ENCODE measurements at places on chromosomes 3 and 15.

GRCh38 chr3:42581709-42582473, at the start of gene SEC22C:
Gene SEC22C (minus strand): TSS chr3:42581967. CDS start chr3:42569046, 12,921 bp downstream.
- peak; percentile 96 for DNase-seq
- peaks cover 4% of the 10 kb centered on the region for H3K36me3 ChIP-seq
- peak within 1 kb of the TSS; percentile 88 for H3K4me3 ChIP-seq

GRCh38 chr15:58541410-58542087, 109.8 kb downstream of the LIPC start:
- H3K36me3 ChIP-seq = no peaks in the 10 kb centered on the region
- no peak overlapping the region for H3K4me3 ChIP-seq

GRCh38 chr3:160224811-160225175, 429 bp upstream of the C3orf80 start:
- DNase-seq = no peak
- no peaks in the 10 kb centered on the region for H3K36me3 ChIP-seq
- peaks cover 38% of the 10 kb centered on the region for H3K27me3 ChIP-seq
- H3K27ac ChIP-seq = no peak overlapping the region

DNA sequence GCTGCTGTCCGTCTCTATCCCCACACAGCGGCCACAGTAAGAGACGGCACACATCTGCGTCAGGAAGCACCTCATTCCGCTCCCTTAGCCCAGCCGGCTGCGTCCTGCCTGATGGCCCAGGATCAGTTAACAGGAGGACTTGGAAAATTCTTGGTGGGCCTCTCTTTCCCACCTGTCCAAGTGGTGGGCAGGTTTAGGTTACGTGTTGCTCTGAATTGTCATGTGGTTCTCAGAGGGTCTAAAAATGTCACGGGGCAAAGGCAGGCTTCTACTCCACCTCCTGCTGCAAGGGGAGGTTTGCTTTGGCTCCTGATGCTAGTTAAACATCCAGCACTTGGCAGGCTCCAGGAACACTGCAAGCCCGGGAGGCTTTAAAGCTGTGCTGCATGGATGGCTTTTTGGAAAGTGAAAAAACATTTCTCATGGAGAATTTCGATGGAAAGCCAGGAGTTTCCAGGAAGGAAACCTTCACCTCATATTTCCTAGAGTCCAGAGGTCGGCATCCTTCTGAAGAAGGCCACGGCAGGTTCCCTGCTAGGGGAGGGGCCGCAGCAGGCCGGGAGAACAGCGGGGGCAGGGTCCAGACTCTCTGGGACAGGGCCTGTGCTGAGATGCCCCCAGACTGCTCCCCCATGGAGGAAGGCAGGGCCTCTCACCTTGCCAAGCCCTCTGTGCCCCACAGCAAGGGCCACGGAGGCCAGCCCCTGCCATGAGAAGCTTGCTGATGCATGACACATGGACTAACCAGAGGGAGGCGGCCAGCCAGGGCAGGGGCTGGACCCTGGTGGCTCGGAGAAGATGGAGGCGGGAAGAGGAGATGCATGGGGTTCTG, 10.8 kb downstream of the CTSH start:
- DNase-seq = no peak
- H3K4me3 ChIP-seq = no peak overlapping the region
- no peaks in the 10 kb centered on the region for H3K36me3 ChIP-seq

GRCh38 chr15:60773901-60774300, 295.0 kb upstream of the ICE2 start:
- no peak overlapping the region for H3K4me3 ChIP-seq
- H3K4me1 ChIP-seq = peaks cover 6% of the 10 kb centered on the region
- no peak overlapping the region for H3K27ac ChIP-seq
- no peaks in the 10 kb centered on the region for H3K27me3 ChIP-seq
- H3K36me3 ChIP-seq = no peaks in the 10 kb centered on the region

- H3K4me3 ChIP-seq = no peak overlapping the region
- peaks cover 5% of the 10 kb centered on the region for H3K4me1 ChIP-seq
- DNase-seq = no peak
- H3K27me3 ChIP-seq = no peaks in the 10 kb centered on the region
Measured at GRCh38 chr3:150797155-150797554, 34.2 kb upstream of the SIAH2 start.

- no peaks in the 10 kb centered on the region for H3K27me3 ChIP-seq
- no peak overlapping the region for H3K4me3 ChIP-seq
- H3K27ac ChIP-seq = no peak overlapping the region
- H3K4me1 ChIP-seq = no peaks in the 10 kb centered on the region
Measured at GRCh38 chr3:169513672-169514071, 149.8 kb downstream of the MECOM start.

DNA sequence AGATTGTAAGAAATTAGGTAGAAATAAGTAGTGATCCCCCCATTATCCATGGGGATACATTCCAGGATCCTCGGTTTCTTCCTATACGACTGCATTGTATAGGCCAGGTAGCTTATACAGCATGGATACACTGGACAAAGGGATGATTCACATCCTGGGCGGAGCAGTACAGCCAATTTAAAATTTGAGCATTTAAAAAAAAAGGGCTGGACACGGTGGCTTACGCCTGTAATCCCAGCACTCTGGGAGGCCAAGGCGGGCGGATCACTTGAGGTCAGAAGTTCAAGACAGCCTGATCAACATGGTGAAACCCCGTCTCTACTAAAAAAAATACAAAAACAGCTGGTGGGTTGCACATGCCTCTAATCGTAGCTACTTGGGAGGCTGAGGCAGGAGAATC, 976 bp upstream of the ARGFX start:
- H3K4me1 ChIP-seq = peaks cover 3% of the 10 kb centered on the region
- DNase-seq = no peak
- H3K27ac ChIP-seq = no peak overlapping the region
- H3K36me3 ChIP-seq = no peaks in the 10 kb centered on the region

DNA sequence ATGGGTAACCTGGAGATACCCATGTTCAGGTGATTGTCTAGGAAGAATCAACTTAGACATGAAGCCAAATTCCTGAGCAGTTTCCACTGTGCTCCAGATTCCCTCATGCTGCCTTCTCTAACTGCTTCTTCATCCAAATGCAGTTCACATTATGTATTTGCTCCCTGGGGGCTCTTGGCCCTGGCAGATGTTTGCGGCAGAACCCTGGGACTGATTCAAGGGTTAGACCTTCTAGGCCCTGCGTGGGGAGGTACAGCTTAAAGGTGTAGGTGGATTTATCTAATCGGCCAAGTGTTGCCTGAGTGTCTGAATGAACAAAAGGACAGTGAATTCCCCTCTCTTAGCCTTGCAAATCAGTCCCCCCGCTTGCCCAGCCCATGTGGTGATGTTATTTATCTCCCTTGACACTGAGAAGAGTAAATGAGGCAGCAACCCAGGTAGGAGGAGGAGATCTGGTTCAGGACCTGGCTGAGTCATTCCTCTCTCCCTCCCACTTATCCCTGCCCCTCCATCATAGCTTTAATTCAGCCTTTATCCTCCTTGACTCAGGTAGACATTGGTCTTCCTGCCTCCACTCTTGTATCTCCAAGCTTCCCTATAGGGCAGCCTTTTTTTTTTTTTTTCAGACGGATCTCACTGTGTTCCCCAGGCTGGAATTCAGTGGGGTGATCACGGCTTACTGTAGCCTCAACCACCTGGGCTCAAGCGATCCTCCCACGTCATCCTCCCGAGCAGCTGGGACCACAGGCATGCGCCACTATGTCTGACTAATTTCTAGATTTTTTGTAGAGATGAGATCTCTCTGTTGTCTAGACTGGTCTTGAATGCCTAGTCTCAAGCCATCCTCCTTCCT, 54.8 kb downstream of the MAGEF1 start:
- peaks cover 27% of the 10 kb centered on the region for H3K4me1 ChIP-seq
- no peak overlapping the region for H3K4me3 ChIP-seq
- DNase-seq = no peak
- no peaks in the 10 kb centered on the region for H3K27me3 ChIP-seq

DNA sequence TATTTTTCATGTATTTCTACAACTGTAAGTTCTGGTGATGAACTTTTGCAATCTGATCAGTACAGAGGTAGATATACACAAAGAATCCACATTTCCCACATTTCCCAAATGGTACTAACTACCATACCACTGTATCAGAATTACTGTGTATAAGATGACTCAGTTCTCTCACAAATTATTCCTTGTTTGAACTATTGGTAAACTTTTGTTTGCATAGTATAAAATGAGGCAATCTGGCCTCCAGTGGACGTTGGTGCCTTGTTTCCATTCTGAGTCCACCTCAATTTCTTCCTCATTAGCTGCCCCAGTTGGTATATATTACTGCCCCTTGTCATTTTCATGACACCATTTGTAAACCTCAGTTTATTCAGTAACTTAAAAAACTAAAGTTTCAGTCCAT, 38.5 kb downstream of the SPTSSB start:
- no peak overlapping the region for H3K27ac ChIP-seq
- no peaks in the 10 kb centered on the region for H3K36me3 ChIP-seq
- no peak overlapping the region for H3K4me3 ChIP-seq
- no peaks in the 10 kb centered on the region for H3K27me3 ChIP-seq

- no peaks in the 10 kb centered on the region for H3K27me3 ChIP-seq
- DNase-seq = no peak
- H3K4me3 ChIP-seq = no peak overlapping the region
- no peaks in the 10 kb centered on the region for H3K4me1 ChIP-seq
- H3K36me3 ChIP-seq = no peaks in the 10 kb centered on the region
Measured at GRCh38 chr15:94081829-94082228, 149.5 kb upstream of the MCTP2 start.

DNA sequence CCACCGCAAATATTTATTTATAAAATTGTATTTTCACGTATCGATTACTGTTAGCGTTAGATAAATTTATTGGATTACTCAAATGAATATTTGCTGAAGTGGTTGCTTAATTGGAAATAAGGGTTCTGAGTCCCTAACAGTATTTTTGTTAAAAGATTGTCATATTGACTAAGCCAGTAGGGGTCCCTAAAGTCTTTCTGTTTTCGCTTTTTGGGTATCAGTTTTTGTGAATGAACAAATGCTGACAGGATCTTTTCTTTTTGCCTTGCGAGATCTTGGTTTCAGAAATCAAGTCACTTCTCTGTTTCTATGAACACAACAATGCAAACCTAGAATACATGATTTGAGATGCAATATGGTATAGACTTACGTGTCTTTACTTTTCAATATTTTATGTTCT, 7.1 kb downstream of the RAD51 start:
- no peaks in the 10 kb centered on the region for H3K27me3 ChIP-seq
- no peaks in the 10 kb centered on the region for H3K4me1 ChIP-seq
- H3K36me3 ChIP-seq = peaks cover 43% of the 10 kb centered on the region
- no peak overlapping the region for H3K27ac ChIP-seq

GRCh38 chr3:169384573-169384972, 278.9 kb downstream of the MECOM start:
- no peak for DNase-seq
- H3K27me3 ChIP-seq = no peaks in the 10 kb centered on the region

DNA sequence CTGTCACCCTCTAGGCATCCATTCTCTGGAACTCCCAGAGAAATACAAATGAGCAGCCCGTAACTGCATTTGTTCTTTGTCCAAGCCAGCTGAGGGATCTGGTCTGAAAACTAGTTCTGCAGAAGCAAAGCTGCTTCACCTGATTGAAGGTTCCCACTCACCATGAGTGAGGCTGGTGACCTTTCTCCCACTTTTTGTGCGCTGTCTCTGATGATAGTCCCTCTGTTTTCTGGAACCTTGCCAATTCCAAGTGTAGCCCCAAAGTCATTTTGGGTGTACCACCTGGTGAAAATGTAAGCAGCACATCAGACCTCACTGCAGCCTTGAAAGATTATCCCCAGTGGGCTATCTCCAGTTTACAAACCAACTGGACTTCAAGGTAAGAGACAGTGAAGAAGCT, 39.4 kb upstream of the BFSP2 start:
- no peak for DNase-seq
- no peak overlapping the region for H3K4me3 ChIP-seq
- H3K36me3 ChIP-seq = no peaks in the 10 kb centered on the region

GRCh38 chr15:40103864-40104271, 4.8 kb downstream of the BMF start:
- no peaks in the 10 kb centered on the region for H3K36me3 ChIP-seq
- no peaks in the 10 kb centered on the region for H3K27me3 ChIP-seq
- no peak for DNase-seq
- no peak overlapping the region for H3K27ac ChIP-seq
- peaks cover 59% of the 10 kb centered on the region for H3K4me1 ChIP-seq

DNA sequence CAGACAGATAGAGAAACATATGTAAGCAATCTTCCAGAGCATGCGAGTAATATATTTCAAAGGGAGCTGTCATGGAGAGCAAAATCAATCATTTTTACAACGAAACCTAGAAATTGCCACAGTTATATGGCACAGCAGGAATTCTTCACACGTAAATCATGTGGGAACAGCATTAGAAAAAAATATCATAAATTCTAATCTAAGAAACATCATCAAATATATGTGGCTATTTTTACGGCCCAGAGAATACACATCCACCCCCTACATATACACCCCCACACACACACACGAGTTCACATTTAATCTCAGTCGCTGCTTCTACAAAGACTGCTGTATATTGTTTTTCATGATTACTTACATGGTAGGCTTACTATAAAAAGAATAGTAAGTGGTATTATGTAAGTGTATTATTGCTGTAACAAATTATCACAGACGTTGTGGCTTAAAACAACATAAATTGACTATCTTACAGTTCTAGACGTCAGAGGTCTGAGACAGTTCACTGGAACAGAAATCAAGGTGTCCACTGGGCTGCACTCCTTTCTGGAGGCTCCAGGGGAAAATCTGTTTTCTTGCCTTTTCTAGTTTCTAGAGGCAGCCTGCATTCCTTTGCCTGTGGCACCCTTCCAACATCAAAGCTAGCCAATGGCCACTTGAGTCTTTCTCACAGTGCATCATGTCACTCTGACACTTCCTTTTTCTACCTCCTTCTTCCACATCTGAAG, 363.3 kb downstream of the ULK4 start:
- no peaks in the 10 kb centered on the region for H3K27me3 ChIP-seq
- no peaks in the 10 kb centered on the region for H3K36me3 ChIP-seq
- DNase-seq = no peak
- H3K27ac ChIP-seq = no peak overlapping the region

DNA sequence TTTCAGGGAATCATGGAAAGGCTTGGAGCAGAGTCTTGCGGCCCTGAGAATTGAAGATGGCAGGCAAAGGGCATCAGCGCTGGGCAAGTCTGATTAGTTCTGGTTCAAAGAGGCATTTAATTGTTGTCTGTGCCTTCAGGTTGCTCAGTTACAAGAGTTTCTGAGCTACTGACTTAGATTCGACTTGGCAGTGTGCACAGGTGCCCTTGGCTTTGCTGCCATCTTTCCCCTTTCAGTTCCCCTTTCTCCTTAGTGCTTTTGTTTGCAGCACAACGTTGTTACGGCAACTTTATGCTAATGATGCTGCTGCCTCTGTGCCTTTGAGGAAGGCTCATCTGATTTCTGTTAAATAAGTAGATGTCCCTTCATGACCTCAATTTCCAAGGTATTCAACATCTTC, 12.5 kb downstream of the P2RY14 start:
- peak overlapping the region; percentile 61 for H3K27ac ChIP-seq
- DNase-seq = peak; percentile 17
- no peak overlapping the region for H3K4me3 ChIP-seq
- no peaks in the 10 kb centered on the region for H3K27me3 ChIP-seq
- H3K36me3 ChIP-seq = no peaks in the 10 kb centered on the region

Measured in H1 (cell line).